GM13977 (cell line): ENCODE measurements at places on chromosomes 6 and 20.

GRCh38 chr6:1657116-1657770, 47.5 kb downstream of the FOXC1 start:
- DNase-seq: no peak

DNA sequence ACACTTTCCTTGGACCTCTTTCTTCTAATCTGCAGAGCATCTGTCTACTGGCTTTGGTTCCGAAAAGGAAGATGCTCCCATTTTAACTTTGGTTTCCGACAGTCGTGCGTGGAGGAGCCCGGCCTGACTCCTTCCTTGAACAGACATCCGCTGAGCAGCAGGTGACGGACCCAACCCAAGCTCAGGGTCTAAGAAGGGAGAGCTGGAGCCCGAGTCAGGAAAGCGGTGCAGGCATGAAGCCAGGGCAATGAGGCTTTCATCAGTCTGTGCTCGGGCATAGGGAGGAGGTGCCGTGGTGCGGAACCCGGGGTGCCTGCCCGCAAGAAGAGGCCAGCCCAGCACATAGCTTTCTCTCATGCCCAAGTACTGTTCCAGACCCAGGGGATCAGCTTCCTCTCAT, 109.4 kb downstream of the CDH4 start:
- DNase-seq: no peak

DNA sequence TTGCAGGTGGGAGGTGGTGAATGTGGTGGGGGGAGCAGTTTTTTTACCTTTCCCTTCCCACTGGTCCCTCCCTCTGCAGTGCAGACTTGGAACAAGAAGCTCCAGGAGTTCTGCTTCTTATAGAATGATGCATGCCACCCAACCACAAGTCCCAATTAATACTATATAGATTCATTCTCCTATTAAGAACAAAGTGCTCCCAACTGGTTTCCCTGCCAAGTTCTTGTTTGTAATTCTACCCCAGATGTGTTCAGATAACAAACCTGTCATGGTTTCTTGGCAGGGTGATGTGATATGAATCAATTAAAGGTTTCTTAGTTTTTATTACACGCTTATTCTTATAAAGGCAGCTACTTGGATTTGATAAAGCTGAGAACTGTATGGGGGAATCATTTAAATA, 23.9 kb downstream of the HDDC2 start:
- DNase-seq: no peak

DNA sequence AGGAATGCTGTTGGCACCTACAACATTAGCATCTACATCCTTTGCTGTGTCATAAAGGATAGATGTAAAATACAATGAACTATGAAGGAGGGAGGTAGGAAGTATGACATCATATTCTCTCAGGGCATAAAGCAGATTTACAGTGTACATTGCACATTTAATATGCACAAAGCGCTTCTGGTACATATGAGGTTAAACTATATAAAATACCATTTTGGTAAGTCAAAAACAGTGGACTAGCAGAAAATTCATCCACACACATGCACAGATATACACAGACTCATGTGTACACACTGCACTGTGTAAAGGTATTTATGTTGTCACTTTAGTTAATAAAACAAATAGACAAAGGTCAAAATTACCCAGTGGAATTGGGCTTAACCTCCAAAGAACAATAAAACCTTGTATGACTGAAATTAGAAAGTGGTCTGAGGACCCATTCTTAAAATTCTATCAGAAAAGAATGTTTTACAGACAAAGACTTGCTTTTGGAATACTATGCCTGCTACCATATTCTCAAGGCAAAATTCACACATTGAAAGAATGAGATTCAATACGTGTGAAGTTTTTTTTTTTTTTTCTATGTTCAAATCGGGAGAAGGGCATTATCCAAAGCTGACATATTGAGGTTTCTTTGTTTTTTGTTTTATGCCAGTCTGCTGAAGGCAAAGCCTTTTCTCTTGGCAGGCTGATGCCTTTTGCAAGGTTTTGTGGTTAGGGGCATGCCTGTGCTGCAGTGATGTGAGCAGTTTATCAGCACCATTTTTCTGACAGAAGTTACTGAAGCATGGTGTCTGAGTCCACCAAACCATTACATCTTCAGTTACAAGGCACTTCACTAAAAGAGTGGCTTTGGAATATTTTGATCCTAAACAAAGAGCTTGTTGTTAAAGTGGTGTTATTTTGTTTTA, 199.0 kb downstream of the PLCB1 start:
- no peak for DNase-seq

DNA sequence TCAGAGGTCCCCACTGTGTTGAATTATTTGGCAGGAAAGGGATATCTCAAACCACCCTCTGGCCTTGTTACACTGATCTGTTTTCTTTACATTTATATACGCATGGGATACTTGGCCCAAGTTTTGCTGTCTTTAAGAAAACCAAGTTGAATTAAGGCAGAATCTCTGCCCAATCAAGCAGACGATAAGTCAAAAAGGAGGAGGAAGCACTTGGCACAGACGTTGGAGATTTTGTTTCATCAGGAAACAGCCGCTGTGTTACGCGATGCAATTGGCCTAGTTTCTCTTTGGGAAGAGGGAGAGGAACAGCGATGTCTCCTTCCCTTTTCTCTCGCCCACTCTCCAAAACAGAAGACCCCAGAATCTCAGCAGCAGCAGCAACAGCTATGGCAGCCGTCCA, 20.2 kb upstream of the NAA20 start:
- no peak for DNase-seq

DNA sequence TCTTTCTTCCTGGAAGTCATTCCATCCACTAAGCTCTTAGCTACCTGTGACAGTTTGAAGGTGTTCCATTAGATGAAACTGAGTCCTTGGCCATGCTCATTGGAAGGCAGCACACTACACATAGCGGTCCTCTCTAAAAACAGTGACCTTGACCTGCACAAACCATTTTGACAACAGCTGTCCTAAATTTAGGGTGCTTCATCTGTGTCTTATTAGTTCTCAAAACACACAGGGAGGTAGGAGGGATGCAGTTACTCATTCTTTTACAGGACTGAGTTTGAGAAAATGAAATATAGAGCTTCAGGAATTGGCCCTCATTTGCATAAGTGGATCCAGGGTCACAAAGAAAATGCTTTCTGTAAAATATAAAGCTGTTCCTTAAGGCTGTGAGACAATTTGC, 20.4 kb upstream of the MAP3K4 start:
- no peak for DNase-seq

DNA sequence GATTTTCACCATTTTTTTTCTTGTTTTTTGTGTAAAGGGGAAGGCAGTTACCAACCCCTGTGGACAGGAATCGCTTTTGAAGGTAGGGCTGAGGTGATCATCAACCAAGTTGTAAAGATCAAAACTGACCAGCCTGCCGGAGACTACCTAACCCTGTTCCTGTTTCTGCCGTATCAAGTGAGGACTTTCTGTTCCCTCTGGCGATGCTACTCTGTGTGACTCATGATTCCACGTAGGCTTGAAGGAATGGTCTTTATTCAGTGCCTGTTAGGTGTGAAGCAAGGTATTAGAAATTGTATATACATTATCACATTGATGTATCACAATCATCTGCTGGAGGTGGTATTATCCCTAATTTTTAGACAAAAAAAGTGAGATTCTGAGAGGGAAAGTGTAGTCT, 161.3 kb downstream of the SOX4 start:
- DNase-seq: no peak

DNA sequence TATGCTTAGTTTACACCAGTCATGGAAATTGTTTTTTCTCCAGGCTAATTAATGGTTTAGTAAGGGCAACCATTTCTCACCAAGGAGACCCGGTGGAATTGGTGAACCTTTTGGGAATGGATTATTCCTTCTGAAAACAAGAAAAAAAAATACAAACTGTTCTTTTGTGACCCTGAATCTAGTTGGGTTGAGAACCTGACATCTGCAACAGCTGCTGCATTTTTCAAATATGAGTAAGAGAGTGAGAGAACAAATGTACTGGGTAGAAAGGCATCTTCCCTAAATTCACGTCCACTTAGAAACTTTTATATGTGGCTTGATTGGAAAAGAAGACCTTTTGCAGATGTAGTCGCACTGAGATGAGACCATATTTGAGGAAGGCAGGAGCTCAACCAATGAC, 553.4 kb upstream of the EPHA7 start:
- DNase-seq: no peak

- DNase-seq: no peak
Measured at GRCh38 chr20:56520180-56520579, 4.4 kb upstream of the FAM209A start.
